Iris pigment epithelial cell (primary cell): ENCODE measurements at places on chromosomes 16 and 17.
A peak's percentile ranks its signal among the peaks of the same experiment; 100 is the strongest.

GRCh38 chr16:72468582-72468981, 296.6 kb upstream of the PMFBP1 start:
- DNase-seq: peak; percentile 75

- no peak for DNase-seq
These were observed 5.9 kb downstream of the ANKFN1 start for GRCh38 chr17:56158915-56159825.

DNA sequence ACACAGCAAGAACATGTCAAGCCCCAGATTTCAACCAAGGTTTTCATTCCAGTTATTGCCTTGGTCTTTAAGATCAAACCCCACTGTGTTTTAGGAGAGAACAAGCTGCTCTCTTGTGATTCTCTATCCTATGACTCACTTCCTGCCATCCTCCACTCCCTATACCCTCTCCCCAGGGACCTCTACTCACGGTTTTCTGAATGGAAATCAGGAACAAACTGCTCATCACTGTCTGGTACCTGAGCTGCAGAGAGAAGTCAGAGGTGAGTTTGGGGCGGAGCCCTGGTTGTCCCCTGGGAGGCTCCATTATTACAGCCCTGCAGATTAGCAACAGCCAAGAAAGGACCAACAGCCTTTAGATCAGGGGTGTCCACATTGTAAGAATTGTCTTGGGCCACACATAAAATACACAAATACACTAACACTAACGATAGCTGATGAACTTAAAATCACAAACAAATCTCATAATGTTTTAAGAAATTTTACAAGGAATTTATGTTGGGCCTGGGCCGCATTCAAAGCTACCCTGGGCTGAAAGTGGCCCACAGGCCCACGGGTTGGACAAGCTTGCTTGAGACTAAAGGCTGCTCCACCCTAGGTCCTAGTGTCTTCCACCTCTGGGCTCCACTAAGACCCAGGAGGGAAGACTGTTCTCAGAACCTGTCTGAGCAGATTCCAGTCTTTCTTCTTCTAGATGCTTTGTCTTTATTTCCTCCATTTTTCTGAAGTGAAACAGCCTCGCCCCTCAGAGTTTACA, 9.7 kb downstream of the ETV4 start:
- DNase-seq: peak; percentile 31

DNA sequence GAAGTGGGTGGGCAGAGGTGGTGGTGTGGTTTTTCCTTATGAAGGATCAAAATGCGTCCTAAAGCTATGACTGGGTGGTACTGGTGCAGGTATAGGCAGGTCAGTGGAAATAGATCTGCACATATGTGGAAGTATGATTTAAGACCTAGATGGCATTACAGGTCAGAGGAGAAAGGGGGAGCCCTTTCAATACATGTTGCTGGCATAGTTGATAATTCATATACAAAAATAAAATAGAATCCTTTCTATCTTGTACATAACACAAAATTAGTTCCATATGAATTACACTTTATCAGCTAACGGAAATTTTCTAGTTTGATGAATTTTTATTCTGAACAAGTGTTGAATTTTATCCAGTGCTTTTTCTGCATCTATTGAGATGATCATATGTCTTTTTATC, 20.8 kb upstream of the PIK3R5 start:
- DNase-seq: no peak

DNA sequence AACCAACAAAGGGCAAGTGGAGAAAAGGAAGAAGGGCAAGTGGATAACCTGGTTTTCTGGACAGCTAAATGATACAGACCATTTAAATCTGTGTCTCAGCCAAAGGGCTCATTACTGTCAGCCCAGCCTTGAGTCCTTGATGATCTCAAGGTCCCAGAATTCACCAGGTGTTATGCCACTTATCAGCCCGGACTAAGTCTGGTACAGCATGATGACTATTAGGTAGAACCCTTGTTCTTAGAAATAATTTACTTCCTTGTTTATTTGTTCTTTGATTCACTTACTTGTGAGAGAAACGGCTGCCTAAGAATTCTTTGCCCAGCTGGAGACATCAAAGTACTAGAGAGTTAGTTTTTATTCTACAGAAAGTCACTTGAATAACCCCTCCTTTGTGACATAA, 3.5 kb downstream of the PDILT start:
- DNase-seq: no peak

DNA sequence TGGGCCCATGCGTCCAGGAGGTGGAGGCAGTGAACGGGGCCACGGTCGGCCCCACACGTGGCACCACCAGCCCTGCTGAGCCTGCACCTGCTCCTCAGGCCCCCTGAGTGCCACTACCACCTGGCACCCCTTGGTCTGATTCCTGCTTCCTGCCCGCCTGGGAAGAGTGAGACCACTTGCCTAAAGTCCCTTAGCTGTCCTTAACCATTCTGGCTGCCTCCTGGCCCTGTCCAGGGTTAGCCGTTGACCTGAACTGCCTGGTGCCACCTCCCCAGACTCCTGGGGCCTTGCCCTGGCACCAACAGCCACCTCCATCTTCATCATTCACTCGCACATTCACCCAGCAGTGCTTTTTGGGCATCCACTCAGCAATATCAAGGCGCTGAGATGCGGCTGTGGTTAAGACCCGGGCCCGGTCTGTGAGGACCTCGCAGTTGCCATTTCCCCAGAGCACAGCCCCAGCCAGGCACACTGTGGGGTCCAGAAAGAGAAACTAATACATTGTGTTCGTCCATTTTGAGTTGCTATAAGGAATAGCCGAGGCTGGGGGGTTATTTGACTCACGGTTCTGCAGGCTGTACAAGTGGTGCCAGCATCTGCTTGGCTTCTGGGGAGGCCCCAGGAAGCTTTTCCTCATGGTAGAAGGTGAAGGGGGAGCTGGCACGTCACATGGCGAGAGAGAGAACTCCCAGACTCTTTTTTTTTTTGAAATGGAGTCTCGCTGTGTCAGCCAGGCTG, 318.4 kb downstream of the SEC14L1 start:
- DNase-seq: no peak

DNA sequence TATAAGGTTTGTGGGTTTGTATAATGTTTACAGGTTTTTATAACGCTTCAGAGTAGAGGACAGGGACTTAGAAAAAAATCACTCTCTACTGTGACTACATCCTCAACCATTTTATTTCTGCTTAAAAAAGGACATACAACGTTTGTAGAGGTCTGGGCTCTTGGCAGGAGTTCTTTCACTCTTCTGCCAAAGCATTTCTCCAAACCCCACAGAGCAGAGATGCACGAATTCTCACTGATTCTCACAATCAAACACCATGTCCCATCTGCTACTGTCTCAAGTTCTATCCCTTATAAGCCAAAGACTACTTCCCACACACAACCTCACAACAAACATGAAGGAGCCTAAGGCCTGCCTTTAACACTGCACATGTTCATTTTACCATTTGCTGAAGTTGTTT, 7.0 kb upstream of the ANKFY1 start:
- DNase-seq: no peak

DNA sequence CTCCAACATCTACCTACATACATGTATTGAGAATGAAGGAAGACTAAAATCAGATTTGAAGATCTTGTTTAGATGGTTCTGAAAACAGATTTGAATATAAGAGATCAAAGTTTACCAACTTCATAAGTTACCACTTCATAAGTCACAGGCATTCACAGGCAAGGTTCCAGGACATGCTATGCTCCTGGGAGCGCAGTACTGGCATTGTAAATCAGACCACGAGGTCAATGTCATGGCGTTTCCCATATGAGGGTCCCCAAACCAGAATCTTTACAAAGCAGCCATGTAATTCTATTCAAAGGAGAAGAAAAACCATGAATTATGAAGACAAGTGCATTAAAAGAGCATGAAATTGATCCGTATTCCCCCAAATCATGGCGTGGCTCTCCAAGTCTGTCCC, 3.0 kb downstream of the CDH11 start:
- DNase-seq: no peak

DNA sequence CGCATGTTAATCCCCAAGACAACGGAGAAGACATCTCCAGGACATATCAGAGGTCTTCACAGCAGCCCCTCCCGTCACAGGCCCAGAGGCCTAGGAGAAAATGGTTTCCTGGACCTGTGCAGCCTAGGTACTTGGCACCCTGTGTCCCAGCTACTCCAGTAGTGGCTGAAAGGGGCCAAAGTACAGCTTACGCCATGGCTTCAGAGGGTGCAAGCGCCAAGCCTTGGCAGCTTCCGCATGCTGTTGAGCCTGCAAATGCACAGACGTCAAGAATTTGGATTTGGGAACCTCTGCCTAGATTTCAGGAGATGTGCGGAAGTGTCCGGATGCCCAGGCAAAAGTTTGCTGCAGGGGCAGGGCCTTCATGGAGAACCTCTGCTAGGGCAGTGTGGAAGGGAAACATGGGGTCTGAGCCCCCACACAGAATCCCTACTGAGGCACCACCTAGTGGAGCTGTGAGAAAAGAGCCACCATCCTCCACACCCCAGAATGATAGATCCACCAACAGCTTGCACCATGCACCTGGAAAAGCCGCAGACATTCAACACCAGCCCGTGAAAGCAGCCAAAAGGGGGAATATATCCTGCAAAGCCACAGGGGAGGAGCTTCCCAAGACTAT, 159.3 kb upstream of the COX10 start:
- no peak for DNase-seq

GRCh38 chr17:74566132-74566753, 1.1 kb downstream of the CD300H start:
- DNase-seq: peak; percentile 15

- peak; percentile 50 for DNase-seq
These were observed 33.5 kb downstream of the ABCC3 start for GRCh38 chr17:50668025-50668837.

GRCh38 chr17:2191227-2191626, 112.4 kb downstream of the SMG6 start:
- no peak for DNase-seq

- no peak for DNase-seq
These were observed 14.2 kb downstream of the SLFN12L start for GRCh38 chr17:35523296-35523695.

- peak; percentile 55 for DNase-seq
These were observed at the start of gene TOM1L1 for GRCh38 chr17:54900457-54901229. TSS of gene TOM1L1 (plus strand) at chr17:54900852. CDS start at chr17:54900866, 14 bp downstream.

- DNase-seq: peak; percentile 56
These were observed 44.9 kb upstream of the ERN1 start for GRCh38 chr17:64174686-64175456.

DNA sequence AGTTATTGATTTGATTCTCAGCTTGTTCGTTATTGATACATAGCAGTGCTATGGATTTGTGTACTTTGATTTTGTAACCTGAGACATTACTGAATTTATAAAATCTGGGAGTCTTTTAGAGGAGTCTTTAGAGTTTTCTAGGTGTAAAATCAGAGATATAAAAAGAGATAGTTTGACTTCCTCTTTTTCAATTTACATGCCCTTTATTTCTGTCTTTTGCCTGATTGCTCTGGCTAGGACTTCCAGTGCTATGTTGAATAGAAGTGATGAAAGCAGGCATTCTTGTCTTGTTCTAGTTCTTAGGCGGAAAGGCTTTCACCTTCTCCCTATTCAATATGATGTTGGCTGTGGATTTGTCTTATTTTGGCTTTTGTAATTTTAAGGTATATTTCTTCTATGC, 106.2 kb downstream of the PHKB start:
- no peak for DNase-seq

DNA sequence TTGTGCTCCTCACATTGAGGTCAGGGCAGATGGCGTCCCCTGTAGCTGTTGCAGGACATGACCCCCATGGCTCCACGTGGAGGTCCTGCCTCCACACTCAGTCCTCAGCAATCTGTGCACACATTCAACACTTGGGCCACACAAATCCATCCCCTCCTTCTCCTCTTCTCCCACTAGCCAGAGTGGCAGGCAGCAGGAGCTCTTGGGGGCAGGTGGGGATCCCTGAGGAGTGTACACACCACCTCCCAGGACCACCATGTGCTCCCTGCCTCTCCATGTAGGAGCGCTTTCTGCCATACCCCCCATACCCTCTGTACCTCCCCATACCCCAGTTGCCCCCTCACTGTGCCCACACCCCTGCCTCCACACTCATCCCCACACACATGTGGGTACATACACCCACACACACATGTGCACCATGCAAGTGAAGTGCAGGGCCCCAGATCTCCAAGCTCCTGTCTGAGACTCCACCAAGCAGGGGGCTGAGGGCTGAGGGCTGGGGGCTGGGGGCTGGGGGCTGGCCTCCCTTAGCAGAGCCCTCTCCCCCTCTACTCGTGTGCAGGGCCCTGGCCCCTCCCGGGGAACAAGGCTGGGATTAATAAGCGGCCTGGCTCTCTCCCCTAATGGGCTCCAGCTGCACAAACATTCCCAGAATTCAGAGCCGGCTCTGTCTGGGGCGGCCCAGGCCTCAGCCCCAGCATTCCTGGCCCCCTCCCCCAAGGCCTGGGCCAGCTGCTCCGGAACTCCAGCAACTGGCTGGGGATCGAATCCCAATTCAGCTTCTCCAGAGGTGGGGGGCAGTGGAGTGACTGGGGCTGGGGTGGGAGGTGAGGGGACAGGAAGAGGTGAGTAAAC, 48.2 kb upstream of the MEIOC start:
- no peak for DNase-seq

GRCh38 chr16:87235810-87236515, 81.2 kb downstream of the C16orf95 start:
- DNase-seq: no peak

GRCh38 chr17:53475002-53475401, 347.7 kb upstream of the KIF2B start:
- DNase-seq: no peak
